Spleen (tissue), 13 donors: ENCODE measurements at places on chromosomes 1 and 21. TPM values are rescaled to one million over a fixed set of nuclear protein-coding genes. Genes with fewer than 3 reads are reported as not detected.
A peak's percentile ranks its signal among the peaks of the same experiment; 100 is the strongest.

DNA sequence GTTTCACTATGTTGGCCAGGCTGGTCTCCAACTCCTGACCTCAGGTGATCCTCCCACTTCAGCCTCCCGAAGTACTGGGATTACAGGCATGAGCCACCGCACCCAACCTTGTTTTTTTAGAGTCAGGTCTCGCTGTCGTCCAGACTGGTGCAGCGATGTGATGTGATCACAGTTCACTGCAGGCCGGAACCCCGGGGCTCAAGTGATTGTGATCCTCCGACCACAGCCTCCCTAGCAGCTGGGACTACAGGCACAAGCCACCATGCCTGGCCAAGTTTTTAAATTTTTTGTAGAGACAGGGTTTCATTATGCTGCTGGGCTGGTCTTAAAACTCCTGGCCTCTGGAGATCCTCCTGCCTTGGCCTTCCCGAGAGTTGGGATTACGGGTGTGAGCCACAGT lies 46.1 kb upstream of the LIN9 start:
- DNase-seq = no peak

- DNase-seq = no peak
These were observed 3.8 kb downstream of the SMIM1 start for GRCh38 chr1:3776231-3776961.

- DNase-seq = no peak
These were observed 180.2 kb upstream of the CACYBP start for GRCh38 chr1:174819596-174819995.

DNA sequence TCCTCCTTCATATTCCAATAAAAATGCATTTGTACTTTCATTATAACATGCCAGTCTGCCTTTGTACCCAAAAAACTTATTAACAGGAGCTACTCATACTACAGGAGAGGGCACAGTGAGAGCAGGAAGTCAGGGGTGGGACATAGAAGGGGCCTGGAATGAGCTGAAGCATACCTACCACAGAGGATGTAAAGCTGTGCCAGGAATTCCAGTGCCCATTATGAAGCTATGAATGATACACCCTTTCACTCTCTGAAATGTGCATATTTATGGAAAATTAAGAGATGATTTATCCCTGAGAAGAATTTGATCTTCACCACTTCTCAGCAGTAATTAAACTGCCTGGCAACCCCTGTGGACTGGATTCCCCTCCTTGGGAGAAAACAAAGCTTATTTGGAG lies 65.8 kb downstream of the ATP5PO start:
- no peak for DNase-seq

DNA sequence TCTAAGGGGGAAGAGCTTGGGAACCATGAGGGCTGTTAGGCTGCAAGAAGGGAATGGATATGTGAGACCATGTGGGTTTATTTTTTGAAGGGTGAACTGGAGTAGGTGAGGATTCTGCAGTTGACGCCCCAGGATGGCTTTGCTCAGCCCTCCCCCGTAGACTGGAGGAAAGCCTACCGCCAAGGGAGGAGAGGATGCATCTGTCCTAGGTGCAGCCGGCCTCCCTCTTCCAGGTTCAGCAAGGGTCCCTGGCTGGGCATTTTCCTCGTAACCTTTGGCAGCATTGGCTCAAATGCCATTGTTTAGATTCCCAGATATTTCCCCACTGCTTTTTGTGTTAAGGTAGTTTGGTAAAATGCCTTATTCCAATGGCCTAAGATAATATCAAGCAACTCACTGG lies 16.6 kb downstream of the TFF3 start:
- DNase-seq = no peak

GRCh38 chr1:206518206-206518605 lies 10.9 kb downstream of the RASSF5 start:
- peak; percentile 50 for DNase-seq

GRCh38 chr1:100299521-100300222 lies 33.7 kb downstream of the RTCA start:
- DNase-seq = no peak

The SLC44A3 gene
- polyA plus RNA-seq = 0.58 TPM

The PLPP3 gene
- 6.7 TPM for polyA plus RNA-seq

The PCP4 gene
- polyA plus RNA-seq = 1.7 TPM
